Stimulated activated CD8-positive, alpha-beta memory T cell treated with anti-CD3 and anti-CD28 coated beads, Interleukin-2, amount 100 ng/mL, for 1 hour (primary cell): ENCODE measurements at places on chromosomes 6 and 20.

- no peak for DNase-seq
These were observed 20.4 kb upstream of the SIRPD start for GRCh38 chr20:1577906-1578305.

- DNase-seq = no peak
These were observed 15.4 kb upstream of the SLC22A16 start for GRCh38 chr6:110491644-110492317.

DNA sequence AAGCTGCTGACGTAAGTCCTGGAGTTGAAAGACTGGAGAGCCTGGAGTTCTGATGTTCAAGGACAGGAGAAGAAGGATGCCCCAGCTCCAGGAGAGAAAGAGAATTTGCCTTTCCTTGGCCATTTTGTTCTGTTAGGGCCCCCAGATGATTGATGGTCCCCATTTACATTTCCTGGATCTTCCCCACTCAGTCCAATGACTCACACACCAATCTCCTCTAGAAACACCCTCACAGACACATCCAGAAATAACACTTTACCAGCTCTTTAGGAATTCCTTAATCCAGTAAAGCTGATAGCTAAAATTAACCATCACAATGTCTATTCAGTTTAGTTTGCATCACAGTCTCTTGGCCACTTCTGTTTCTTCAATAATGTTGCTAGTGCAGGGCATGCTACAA, 260.2 kb upstream of the IRAK1BP1 start:
- DNase-seq = no peak

DNA sequence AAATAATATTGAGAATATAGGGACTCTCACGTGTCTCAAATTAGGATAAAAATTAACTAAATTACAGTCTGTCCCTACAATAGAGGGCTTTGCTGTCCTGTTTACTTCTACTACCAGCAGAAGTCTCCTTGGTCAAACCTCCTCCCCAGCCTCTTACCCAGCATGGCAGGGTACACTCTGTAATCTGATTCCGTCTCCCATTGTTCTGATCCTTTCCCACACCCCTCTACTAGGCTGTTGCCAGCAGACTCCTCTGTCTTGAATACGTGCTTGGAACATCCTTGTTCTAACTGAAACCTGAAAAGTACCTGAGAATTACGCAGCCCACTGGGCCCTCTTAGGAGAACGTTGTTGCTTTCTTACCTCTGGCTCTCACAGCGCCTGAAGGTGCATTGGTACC, 112.2 kb upstream of the PREP start:
- no peak for DNase-seq

DNA sequence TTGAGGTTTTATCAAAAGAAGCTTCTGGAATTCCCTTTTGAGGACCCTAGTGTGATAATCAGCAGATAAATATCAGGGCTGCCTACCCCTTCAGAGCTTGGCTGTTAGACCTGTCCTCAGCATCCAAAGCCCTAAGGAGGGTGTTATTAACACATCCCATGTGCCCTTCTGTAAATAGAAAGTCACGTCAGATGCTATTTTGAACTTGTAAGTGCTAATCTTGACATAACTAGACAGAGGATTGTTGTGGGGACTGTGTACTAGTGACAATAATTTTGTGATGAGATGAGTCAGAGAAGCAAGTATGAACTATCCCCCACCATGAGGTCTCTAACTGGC, 4.9 kb upstream of the LAMA4 start:
- no peak for DNase-seq
